ENCODE measurements at places on chromosomes 11 and 22.

DNA sequence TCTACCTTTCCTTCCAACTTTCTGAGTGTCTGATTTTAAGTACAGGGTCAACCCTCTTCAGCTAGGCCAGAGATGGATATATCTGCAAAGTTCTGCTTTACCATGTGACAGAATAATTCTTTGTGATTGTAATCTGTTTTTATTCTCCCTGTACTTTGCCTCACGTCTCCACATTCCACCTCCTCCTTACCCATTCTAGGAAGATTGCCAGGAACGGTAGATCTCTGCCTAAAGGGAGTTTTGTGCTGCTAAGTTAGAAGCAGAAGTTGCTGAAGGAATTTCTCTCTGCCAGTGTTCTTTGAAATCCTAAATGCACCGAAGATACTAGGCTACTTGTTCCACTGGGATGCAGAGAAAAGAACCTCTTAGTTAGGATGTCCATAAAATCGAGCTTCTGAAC, 20.7 kb upstream of the FAM181B start:
- DNase-seq = no peak

GRCh38 chr11:27353593-27354358, 9.2 kb downstream of the CCDC34 start:
- no peak for DNase-seq

DNA sequence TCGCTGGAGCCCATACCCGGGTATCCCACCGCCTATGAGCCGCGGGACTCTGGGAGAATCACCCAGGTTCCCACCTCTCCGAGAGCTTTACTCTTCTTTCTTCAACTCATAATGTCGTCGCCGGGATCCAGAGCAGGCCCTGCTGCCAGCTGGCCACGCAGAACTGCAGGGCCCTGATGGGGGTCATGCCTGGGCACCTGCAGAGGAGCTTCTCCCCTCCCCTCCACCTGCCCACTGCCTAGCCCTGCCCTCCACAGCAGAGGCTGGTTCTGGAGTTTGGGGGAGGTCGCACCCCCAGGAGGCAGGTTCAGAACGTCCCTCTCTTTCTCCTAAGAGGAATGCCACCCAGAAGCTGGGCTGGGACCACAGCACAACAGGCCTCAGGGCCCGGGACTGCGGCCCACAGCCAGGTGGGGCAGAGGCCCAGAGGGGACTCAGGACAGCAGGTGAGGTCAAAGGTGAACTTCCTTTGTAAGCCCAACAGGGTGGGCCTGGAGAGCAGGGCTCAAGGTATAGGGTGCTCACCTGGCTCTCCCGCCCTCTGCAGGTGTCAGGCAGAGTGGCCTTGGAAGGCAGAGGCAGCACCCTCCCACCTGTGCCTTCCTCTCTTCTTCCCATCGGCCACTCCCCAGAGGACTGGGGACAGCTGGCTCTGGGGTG, 1.9 kb downstream of the SLC25A45 start:
- DNase-seq = no peak

DNA sequence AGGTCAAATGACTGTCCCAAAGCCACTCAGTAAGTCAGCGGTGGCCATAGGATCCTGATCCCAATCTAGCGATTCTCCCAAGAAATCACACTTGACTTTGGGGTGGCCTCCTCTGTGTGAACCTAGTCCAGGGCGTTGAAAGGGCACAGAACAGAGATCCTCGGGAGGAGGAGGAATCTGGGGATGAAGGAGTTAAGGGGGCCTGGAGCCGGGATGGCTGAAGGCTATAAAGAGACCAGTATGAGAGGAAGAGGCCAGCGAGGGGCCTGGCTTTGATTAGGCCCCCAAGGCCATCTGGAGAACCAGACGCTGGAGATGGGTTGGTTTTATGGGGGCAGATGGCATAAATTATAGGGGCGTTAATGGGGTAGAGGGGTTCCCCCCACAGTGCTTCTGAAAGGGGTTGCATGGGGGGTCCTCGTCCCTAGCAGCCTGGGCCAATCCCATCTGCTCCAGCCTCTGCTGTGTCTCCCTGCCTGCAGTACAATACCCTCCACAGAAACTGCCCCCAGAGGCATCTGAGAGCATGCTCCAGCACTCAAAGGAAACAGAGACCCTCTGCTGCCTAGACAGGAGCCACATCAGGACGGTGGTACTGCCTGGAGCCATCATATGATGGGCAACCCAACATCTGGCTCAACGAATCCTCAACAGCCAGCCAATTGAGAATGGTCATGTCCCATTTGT, 35.2 kb upstream of the TRIM29 start:
- DNase-seq = no peak

DNA sequence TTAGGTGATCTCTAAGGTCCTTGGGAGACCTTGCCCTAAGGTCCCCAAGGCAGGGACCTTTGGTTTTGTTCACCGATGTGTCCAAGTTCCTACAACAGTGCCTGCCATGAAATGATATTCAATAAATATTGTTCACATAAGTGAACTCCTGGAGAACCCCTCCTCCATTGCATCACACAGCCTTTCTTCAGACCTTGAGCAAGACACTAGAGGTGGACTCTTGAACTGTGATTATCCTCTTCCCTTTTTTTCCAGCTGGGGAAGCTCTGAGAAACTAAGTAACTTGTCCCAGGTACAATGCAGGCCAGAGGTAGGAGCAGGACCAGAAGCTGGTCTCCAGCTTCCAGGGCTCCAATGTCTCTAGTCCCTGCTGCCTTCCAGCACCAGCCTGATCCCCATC, 76.6 kb upstream of the LMO1 start:
- DNase-seq = no peak

- DNase-seq = no peak
Observed at GRCh38 chr11:109362059-109362458, 59.9 kb upstream of the C11orf87 start.

GRCh38 chr11:111097191-111097590, 148.3 kb upstream of the POU2AF2 start:
- DNase-seq = no peak

DNA sequence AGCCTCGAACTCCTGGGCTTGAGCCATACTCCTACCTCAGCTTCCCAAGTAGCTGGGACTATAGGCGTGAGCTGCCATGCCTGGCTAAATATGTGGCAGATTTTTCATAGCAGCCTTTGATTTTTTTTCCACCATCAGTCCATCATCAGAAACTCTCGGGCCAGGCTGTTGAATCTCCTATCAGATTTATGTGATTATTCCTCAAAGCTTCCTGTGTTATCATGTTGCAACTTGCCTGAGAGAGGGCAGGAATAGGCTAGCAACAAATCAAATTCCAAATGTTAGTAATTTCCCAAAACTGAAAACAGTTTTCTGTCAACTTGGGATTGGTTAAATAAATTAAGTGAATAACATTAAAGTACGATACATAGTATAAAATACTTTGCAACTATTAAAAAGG, 3.4 kb downstream of the LRRC51 start:
- DNase-seq = no peak

GRCh38 chr11:48114740-48115139, 101.9 kb upstream of the OR4B1 start:
- no peak for DNase-seq

GRCh38 chr22:33325232-33326004, 267.2 kb upstream of the SYN3 start:
- no peak for DNase-seq

GRCh38 chr11:100940111-100940510, 189.5 kb downstream of the PGR start:
- no peak for DNase-seq

DNA sequence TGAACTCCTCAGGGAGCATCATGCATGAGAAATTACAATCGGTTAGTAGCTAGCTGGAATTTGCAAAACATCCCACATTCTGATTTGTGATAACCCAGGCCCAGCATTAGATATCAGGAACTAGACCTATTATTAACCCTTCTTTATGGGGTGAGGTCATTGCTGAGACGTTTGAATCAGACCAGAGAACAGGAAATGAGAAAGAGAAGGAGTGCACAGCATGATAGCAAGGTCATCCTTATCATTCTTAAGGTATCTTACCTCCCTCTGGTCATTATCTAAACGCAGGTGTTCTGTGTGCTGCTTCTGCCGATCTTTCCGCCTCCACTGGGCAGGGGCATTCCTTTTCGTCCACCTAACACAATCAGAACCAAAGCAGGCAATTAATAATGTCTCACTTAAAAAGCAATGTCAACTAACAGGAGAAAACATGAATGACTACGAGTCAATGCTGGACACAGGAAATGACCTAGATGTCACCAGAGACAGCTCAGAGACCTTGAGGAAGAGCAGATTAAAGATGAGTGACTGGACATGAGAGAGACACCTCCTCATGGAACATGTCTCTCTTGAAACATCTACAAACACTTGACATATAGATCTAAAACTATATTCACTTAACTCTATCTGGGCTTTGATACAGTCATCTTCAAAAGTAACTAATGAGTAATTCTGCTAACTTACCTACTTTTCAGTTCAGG, 78.3 kb upstream of the SCUBE2 start:
- DNase-seq = no peak

- no peak for DNase-seq
Observed at GRCh38 chr11:94671553-94672366, 96.4 kb upstream of the AMOTL1 start.

- DNase-seq = no peak
Observed at GRCh38 chr11:116960930-116961329, 123.5 kb upstream of the APOA1 start.

Measured in stimulated activated CD4-positive, alpha-beta T cell treated with anti-CD3 and anti-CD28 coated beads, TNF-alpha, amount 100 ng/mL, for 48 hours (primary cell).